Dermis microvascular lymphatic vessel endothelial cell (primary cell): ENCODE measurements at places on chromosomes 4 and X. TPM values are rescaled to one million over a fixed set of nuclear protein-coding genes. Genes with fewer than 3 reads are reported as not detected.

Gene SRPK3
- total RNA-seq: 0.13 and 0.25 TPM in 2 replicates

Gene NSG1
- total RNA-seq: 0.13 and 0.39 TPM in 2 replicates

Gene MTMR8
- 0.26 and 0.51 TPM in 2 replicates for total RNA-seq

DNA sequence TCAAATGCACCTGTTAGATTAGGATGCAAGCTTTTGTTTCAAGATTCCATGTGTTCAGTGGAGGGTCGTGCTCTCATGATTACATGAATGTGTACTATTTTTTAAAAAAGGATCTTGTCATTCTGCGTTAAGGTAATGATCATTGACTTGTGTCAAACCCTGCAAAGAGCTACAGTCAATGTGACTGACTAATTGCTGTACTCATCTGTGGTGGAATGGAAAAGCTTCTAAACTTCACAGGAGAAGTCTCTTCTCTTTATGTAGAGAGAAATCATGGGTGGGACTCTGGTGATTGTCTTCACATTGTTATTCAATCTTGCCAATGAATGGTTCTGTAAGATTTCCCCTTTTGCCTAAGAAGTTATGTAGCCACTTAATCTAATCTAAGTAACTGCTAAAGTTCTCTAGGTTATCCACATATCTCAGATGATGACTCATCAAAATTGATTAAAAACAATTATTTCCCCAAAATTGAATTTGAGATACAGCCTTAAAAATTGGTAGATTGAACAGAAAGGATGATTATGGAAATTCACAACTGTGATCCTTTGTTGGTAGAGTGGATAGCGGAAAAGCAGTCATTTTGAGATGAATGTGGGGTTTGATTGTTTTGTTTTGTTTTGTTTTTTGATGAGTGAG is 6.7 kb downstream of the MAGEE1 start:
- DNase-seq: no peak

DNA sequence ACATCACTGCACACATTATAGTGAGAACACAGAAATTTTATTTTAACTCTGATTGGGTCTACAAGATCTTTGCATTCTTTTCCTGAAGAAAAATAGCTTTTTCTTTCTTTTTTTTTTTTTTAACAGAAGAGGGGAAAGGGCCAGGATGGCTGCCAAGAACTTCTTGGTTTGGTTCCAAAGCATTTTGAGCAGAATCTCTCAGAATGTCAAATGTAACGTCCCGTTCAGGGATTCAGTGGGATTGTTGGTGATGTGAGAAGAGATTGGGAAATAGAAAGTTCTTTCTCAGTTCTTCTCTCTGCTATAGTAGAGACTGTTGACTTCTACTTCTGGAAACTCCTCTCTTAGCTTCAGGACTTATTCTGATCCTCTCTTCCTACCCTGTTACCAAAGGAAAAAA is 70.9 kb upstream of the CBR4 start:
- peak; percentile 76 for DNase-seq

- DNase-seq: no peak
These were observed 19.2 kb downstream of the PPP3CA start for GRCh38 chr4:101328063-101328602.

DNA sequence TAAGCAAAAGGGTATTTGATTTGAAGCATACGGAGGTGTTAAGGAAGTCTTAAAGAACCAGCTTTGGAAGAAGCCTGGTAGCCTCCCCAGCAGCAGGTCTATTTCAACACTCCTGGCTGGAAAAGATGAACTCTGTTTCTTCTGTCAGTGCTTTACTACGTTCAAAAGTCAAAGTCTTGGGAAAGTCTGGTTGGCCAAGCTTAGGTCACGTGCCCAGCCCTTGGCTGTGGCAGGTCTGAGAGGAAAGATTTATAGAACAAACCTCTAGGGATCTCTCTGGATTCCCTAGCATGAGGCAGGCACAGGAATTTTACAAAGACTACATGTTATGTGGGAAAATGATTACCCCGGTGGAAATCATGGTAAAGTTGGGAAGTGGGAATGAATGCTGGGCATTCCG is 8.6 kb upstream of the ARHGAP10 start:
- DNase-seq: no peak

- no peak for DNase-seq
These were observed 21.3 kb downstream of the ARHGAP24 start for GRCh38 chr4:85496126-85496849.

- DNase-seq: no peak
These were observed 23.1 kb upstream of the BLTP1 start for GRCh38 chr4:122129061-122129460.

GRCh38 chr4:47533689-47534347 is 48.7 kb downstream of the ATP10D start:
- no peak for DNase-seq

DNA sequence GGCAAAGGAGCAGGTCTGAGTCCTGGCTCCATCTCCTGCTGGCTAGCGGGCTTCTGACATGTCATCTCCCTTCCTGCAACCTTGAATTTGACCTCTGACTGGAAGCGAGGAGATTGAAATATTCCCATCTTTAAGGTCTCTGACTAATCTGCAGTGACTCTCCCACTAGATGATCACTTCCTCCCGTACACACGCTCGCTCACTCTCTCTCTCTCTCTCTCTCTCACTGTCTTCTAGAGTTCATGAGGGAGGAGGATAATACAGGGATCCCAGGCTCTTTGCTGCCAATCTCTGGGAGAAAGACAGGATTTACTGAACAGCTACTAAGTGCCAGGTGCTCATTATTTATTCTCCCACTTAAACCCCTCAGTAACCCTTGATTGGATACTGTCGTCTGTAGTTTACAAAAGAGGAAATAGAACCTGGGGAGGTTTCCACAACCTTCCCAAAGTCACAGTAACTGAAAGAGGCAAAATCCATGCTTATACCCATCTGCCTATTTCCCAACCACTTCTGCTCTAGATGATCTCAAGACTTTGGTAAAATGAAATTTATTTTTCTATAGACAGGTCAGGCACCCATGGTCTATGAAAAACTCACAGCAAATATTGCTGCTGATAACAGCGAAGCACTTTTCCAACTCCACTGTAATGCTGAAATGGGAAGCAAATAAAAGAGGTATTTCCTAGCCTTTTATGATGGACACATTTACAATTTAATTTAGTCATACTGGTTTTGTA is 193.5 kb upstream of the C1QTNF7 start:
- peak; percentile 9 for DNase-seq
